ENCODE measurements at places on chromosomes 6 and 20.

- no peak for DNase-seq
- no peaks in the 10 kb centered on the region for H3K36me3 ChIP-seq
- H3K4me3 ChIP-seq: no peak overlapping the region
- H3K27ac ChIP-seq: no peak overlapping the region
Observed at GRCh38 chr20:19789446-19789845, 31.4 kb downstream of the RIN2 start.

DNA sequence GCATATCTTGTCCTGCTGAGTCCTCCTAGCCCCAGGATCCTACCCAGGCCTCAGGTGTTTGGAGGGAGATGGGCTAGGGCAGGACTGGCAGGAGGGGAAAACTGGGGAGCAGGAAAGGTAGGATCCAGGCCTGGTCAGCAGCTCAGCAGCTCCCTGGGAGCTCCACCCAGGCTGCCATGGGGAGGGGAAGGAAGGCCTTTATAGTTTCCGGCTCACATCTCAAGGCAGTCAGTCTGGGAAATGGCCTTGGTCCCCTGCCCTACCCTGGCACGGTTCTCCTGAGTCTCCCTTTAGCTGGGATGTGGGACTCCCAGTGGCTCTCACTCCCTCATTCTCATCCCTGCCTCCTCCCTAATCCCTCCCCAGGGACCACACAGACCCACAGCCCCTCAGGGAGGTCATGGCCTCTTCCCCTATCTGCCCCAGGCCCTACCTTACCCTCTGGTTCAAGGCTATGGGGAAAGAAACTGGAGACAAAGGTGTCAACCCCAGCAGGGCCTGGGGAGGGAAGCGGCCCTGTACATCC is 1.6 kb downstream of the SLC44A4 start:
- no peaks in the 10 kb centered on the region for H3K36me3 ChIP-seq
- no peak overlapping the region for H3K4me3 ChIP-seq
- no peak overlapping the region for H3K27ac ChIP-seq
- DNase-seq: no peak

DNA sequence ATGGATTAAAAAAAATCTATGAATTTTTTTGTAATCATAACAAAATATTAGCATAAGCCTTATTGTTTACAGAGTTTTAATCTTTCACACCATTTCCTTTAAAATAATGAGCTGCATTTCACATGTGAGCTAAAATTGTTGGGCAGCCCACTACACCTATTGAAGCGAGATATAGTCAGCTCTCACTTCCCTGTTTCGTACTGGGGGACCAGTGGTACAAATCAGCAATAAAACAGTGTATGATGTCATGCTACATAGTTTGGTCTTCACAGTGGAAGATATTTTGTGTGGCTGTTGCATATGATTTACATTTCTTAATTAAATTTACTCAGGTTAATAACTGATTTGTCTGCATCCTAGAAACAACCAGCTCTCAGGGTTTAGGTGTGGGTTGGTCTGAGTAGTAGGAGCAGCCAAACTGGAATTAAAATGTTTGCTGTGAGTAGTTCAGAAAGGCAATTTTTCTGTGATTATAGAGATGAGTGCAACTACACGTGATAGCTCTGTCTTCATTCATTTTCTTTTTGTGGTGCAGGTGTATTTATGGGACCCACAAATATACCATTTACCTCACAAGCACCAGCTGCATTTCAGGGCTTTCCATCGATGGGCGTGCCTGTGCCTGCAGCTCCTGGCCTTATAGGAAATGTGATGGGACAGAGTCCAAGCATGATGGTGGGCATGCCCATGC is 99.3 kb downstream of the B3GAT2 start:
- no peaks in the 10 kb centered on the region for H3K36me3 ChIP-seq
- DNase-seq: no peak
- H3K4me1 ChIP-seq: 0 out of 2 replicates have a peak, but pooled peaks cover 6% of the 10 kb centered on the region

- H3K27me3 ChIP-seq: no peaks in the 10 kb centered on the region
- peaks cover 30% of the 10 kb centered on the region for H3K4me1 ChIP-seq
- DNase-seq: peak; percentile 38
- H3K36me3 ChIP-seq: no peaks in the 10 kb centered on the region
Observed at GRCh38 chr20:14992961-14993360, 655.5 kb upstream of the FLRT3 start.

DNA sequence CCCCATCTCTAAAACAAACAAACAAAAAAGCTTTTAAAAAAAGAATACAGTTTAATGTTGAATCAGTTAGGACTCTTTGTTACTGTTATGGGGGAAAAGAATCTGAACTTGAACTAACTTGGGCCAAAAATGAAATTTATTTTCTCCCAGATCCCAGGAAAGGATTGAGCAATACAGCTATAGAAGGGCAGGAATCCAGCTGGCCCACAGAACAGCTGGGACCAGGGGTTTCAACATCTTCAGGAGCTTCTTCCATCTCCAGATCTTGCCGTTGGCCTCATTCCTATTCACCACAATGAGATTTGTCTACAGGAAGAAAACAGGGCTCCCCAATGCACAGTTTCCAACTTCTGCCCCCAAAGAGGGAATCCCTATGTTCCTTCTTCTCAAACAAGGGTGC is 43.2 kb upstream of the AKAP12 start:
- no peaks in the 10 kb centered on the region for H3K36me3 ChIP-seq
- H3K4me3 ChIP-seq: no peak overlapping the region
- no peak overlapping the region for H3K27ac ChIP-seq
- no peaks in the 10 kb centered on the region for H3K4me1 ChIP-seq
- DNase-seq: peak; percentile 66

DNA sequence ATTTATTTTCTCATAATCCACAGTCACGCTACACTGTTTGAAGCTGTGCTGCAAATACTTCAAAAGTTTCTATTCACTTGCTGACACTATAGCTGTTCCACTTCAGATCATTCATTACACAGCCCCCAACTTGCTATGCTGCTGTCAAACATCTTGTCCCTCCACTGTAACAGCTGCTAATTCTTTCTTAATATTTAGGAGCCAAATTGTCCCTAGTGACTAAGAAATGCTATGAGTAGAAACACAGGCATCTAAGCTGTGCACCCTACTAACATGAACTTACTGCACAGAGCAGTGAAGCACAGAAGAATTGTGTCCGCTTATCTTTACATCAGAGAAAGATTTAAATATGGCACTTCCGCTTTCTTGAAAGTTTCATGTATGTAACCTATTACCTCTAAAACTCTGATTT is 91.3 kb downstream of the PDE10A start:
- H3K27ac ChIP-seq: no peak overlapping the region
- H3K4me1 ChIP-seq: no peaks in the 10 kb centered on the region
- no peak overlapping the region for H3K4me3 ChIP-seq

Measured in GM23248 (cell line).